ENCODE measurements at places on chromosomes 2 and 18.

GRCh38 chr2:186950694-186951093 lies 101.7 kb upstream of the ZSWIM2 start:
- no peak for DNase-seq

DNA sequence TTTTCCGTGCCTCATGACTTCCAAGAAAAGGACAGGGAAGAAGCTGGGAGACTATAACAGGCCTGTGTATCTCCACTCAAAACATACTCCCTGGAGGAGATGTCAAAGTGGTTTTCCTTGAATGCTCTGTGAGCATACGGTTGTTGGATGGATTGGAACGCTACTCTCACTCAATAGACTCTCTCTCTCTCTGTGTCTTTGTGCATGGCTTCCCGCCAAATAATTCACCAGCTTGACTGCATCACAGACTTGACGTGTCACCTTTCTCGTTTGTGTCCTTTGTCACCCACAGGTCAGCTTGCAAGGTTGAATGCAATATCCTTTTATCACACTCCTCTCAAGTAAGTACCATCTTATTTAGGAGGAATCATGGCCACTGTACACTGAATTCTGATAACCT lies 156.8 kb upstream of the MAPRE2 start:
- no peak for DNase-seq

DNA sequence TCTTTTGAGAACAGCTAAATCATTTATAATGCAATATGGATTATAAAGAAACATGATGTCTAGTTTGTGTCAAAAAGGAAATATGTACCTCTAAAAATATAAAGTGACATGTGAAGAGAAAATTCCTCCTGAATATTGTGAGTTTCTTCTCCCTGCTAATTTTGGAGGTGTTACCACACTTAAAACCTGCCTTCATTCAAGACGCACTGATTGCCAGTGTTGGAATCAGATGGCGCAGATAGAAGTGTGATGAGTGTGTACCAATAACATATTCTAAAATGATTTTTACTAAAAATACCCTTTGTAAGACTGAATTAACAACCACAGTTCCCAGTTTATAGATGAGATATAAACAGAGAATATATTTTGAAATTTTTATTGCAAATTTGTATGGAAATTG lies 681.8 kb upstream of the LRATD1 start:
- DNase-seq: no peak

DNA sequence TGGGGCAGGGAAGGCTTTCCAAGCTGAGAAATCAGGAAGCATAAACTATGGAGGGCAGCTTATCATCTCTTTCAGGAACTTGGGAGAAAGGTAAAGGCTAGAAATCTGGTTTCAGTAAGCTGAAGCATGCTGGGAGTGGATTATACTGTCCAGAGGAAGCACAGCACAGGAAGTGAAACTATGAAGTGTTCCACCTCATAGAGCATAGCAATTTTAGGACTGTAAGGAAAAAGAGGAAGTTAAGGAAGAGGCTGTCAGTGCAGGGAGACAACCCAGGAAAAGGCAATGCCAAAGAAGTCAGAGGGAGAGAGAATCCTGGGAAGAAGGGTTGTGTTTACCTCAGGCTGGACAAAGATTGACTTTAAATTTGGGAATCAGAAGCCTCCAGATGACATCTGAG lies 51.9 kb downstream of the EFEMP1 start:
- DNase-seq: no peak

GRCh38 chr2:223936862-223937326 lies 8.2 kb downstream of the WDFY1 start:
- DNase-seq: no peak

DNA sequence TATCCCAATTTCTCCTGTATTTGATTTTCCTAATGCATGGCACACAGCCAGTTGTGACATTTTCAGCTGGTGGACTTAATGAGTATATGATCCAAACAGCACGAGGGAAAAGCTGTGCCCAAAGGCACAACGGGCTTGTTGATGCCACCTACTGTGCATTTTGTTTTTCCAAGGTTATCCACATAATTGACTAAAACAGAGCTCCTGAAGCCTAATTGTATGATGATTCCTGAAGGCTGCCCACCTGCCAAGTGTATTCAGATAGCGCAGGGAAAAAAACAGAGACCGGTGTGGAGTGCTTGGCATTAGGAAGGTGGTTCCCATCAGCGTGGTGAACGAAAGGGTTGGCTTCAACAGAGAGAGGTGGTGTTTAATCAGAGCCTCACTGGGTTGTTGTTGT lies 14.9 kb downstream of the RBMS1 start:
- DNase-seq: no peak

DNA sequence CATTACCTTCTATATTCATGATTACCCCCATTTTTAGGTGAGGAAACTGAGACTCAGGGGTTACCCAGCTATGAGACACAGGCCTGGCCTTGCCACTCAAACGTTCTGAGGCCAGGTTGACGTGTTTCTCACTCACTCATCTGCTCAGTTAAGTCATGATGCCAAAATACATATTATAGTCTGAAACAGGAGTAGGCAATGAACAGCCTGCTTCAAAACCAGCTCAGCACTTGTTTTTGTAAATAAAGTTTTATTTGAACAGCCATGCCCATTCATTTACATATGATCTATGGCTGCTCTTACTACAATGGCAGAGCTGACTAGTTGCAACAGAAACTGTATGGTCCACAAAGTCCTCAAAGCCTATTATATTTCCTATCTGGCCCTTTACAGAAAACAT lies 74.1 kb upstream of the SMAD2 start:
- no peak for DNase-seq

- no peak for DNase-seq
These were observed 40.8 kb downstream of the KCMF1 start for GRCh38 chr2:85011747-85012146.

DNA sequence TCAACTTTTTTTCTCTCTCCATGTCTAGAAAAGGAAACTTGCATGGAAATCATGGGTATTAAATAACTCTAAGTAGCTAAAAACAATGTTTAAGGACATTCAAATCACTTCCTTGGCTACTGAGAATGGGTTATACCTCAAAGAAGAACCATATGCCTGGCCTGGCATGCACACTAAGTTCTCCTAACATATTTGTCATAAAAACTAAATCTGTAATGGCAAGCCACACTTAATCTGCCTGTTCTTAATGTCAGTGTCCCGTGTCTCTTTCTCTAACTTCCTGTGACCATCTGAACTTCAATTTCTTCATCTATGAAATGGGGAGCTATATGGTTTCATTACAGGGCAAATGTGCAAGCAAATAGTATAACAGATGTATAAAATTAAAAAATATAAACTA lies 11.1 kb downstream of the PDE1A start:
- DNase-seq: no peak

- DNase-seq: no peak
These were observed 52.3 kb upstream of the ITGB6 start for GRCh38 chr2:160252278-160252887.
